ENCODE measurements at places on chromosomes 13 and 19.

GRCh38 chr13:79407349-79407979, 1.4 kb upstream of the RBM26 start:
- no peak for DNase-seq

- no peak for DNase-seq
Observed at GRCh38 chr19:16834747-16835146, 5.5 kb downstream of the SIN3B start.

- no peak for DNase-seq
Observed at GRCh38 chr13:95185851-95186250, 115.4 kb downstream of the ABCC4 start.

- DNase-seq, result no peak
Observed at GRCh38 chr13:42170029-42170428, 101.9 kb upstream of the AKAP11 start.

- no peak for DNase-seq
Observed at GRCh38 chr19:45529420-45529785, 22.1 kb downstream of the VASP start.

DNA sequence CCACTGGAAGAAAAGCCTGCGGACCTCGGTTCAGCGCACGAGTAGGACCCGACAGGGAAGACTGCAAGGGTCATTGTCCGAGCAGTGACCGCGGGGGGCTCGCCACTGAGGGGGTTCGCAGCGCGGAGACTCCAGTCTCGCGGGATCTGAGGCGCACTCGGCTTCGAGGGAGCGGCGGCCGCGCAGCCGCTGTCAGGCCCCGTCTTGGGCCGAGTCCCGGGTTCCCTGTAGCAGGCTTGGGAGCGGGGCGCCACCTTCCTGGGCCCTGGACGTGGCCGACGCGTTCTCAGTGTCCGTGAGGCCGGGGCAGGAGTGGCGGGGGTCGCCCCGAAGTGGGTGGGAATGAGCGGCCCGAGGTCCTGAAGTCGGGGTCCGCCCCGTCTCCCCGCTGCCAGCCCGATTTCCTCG, 474 bp upstream of the FAM174C start:
- DNase-seq, result peak; percentile 60

DNA sequence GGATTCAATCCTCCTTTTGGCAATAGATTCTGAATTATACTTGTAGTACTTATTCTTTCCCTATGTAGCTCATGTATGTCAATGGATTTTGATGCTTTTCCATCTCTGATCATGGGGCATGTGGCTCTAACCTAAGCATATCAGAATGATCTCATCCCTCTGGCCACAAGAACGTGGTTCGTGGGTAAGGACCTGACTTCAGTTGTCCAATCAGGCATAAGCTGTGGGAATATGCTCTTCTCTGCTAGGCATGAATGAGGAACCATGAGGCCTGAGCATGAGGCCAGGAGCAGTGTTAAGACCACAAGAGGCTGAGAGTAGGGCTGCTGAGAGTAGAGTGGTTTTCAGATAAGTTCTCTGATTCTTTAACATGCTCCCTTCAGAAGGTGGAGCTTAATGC, 292.4 kb upstream of the TSHZ3 start:
- no peak for DNase-seq

DNA sequence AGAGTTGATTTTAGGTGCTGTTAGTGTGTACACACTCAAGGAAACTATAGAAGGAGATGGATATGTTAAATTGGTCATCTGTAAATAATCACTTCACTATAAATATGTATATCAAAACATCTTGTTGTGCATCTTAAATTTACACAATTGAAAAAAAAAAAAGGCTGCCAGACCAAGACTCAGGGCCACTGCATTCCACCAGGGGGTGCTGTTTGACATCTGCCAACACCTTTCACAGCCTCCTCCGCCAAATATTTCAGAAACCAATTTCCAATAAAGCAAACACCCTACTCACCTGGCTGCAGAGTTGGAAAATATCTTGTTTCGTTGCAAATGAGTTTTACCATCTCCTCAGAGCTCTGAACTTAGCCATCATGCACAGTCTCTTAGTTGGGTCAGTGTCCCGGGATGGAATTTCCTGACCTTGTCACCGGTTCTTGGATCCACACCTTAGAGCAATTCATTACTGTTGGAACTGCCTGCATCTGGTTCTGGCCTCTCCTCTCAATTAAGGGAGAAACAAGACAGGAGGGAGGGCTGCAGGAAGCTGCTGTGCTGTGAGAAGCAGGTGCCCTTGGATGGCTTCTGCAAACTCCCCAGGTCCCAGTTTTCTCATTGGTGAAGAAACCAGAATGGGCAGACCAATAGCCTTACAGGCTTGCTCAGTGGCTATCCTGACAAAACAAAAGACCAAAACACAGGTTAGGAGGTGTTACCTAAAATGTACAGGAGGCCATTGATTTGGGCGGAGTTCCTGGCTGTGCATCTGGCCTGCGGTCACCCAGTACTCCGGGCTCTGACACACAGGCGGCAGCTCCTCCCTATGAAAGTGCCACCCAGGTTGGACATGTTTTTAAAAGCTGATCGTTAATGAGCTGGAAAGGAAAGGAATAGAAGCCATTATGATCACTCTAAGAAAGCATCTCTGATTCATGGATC, 746.6 kb downstream of the UQCRFS1 start:
- peak; percentile 76 for DNase-seq

DNA sequence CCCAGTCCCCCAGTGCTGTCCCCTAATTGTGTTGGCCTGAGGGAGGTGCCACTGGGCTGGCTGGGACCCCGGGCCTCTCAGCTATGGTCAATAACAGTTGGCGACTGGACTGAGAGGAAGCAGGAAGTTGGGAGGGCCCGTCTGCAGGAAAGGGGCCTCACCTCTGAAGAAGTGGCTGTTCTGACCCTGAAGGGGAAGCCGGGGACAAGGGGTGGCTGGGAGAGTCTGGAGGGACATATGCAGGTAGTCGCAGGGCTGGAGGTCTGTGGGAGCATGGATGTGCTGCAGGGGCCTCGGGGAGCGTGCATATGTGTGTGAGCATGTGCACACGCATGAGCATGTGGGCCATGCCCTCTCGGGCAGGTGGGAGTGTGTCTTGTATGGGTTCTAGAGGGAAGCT, 5.9 kb downstream of the PKN1 start:
- DNase-seq, result no peak

- DNase-seq, result no peak
Observed at GRCh38 chr13:98171900-98172589, 5.0 kb downstream of the RNF113B start.

DNA sequence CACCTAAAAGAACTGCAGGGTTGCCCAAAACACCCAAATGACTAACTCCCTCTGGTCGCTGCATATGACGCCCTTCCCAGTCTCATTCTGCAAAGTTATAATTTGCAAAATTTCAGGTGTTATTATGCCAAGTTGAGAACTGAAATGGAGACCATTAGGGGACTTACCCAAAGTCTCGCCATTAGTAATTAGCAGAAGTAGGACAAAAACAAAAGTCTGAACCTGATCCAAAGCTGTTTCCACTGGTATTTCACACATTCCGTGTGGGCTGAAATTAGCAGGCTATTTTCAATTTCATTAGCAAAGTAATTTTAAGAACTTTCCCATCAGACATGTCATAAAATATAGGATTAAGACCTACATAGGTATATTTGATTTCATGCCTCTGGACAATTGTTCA, 6.8 kb downstream of the RUBCNL start:
- DNase-seq, result no peak

DNA sequence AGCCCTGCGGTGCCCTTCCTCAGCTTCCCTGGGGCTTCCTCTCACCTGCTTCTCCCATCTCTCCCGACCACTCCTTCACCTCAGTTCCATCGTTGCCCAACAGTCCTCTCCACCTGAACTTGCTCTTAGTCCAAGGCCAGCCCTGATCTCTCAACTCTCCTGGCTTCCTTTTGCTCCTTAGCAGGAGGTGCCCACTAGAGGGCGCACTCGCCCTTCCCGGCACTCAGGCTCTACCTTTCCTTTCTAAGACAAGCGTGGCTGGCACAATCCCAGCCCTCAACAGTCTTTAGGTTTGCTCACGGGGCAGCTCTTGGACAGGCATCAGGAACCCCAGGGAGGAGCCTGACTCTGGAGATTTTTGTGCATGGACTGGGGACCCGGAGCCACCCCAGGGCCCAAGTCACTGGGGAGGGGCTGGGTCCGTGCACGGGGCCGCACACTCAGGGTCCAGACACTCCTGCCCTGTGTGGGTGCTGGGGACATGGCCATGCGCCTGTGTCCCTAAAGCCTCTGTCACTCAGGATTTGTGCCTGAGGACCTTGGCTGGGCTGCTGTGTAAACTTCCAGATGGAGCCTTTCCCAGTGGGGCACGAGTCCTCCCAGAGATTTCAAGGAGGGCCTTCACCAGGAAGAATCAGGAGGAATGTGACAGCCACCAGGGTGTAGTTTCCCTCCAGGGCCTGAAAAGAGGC, 12.1 kb upstream of the CEACAM8 start:
- DNase-seq, result peak; percentile 52

- DNase-seq, result no peak
Observed at GRCh38 chr19:11379857-11380350, 4.2 kb downstream of the EPOR start.

DNA sequence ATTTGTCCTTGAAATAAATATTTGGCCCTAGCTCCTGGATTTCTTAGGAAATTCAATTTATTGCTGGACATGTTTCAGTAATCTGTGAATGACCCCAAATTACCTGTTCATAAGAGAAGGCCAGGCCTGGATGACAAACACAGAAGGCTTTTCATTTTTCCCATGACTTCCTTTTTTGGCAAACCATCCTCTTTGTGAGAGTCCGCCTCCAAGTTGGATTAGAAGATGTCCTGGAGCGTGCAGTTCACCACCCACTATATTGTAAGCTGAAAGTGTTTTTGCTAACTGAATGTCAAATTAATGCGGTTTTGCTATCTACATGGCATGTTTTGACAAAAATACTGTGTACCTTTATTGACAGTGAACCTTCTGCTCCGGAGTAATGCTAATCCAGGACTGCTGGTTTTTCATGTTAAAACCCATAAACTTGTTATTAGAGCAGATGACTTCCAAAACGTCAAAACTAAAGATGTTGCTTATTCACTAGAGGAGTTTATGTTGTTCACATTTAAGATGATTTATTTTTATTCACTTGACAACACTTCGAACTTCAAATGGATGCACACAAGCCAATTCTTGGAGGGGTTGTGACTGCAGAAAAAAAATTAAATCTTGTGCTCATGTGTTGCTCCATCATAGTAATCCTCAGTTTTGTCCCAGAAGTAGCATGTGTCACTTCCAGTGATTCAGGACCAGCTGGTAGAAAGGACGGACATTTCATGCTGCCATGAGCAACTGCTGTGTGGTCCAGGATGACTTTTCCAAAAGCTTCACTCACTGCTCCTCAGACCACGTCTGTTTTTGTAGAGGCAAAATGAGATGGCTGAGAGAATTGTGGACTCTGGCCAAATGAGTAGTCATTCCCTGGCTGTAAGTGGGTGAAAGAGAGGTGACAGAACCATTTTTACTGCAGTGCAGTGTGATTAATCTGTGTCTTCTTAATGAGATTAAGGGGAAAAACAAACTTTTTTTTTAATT, 71.0 kb downstream of the ITGBL1 start:
- no peak for DNase-seq

DNA sequence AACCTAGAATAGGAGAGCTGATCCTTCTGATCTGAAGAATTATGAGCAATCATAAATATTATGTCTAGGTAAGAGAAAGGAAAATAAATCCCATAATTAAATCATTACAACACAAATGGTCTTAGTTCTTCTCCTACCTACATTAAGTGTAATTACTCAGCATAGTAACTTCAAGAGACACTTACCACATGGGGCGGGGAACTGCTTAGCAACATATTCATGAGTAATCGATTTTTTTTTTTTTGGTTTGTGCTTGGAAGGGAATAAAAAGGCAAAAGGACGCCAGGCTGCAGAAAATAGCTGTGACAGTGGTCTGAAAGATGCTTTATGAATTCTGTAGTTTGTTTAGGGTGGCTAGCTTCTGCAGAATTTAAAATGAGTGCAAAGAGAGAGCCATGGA, 103.3 kb upstream of the HTR2A start:
- no peak for DNase-seq

DNA sequence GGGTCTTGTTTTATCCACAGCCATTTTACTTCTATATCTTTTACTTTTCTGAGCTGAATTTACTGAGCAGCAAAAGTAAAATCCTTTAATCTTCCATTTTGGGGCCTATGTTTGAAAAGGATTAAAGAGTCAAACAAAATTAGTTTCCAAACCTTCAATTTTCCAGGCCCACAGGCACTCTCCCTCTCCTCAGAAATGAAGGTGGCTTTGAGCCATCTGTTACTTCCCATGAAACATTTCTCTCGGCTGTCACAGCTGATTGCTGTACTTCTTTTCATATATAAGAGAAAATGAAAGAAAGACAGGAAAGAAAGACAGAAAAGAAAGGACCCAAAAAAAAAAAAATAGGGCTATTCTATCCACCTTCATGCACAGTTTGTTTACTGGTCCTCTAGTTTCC, 194.9 kb downstream of the LACC1 start:
- DNase-seq, result no peak

DNA sequence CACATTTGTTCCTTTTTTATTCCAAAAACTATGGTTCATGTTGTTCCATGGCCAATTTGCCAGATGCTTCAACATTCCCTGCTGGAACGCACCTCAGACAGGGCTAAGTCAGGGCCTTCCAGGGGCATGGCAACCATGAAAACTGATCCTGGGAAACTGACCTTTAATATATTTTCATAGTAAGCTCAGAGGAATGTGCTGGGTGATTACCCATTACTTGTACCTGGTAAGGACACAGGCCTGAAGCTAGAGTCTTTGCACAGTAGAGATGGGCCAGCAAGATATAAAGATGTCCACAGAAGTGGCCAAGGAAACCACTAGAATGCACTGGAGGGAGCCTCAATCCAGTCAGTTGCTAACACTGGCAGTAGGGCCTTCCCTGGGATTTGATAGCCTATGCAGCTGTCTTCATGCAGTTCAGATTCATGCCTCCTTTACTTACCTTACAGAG, 353.1 kb downstream of the ENOX1 start:
- no peak for DNase-seq

DNA sequence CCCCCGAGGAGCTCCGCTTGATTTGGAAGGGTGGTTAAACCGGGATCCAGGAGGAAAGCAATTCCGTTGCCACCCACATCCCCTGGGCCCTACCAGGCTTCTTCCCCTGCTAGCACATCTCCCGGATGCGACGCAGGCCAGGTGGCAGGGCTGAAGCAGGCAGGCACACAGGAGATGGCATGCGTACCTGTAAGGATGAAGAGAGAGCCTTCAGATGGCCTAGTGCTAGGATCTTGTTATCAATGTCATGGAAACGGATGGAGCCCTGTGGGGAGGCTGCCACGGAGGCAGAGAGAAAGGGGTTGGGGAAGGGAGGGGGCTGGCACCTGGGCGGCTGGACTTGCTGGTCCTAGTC, 8.5 kb upstream of the SOX1 start:
- peak; percentile 53 for DNase-seq

DNA sequence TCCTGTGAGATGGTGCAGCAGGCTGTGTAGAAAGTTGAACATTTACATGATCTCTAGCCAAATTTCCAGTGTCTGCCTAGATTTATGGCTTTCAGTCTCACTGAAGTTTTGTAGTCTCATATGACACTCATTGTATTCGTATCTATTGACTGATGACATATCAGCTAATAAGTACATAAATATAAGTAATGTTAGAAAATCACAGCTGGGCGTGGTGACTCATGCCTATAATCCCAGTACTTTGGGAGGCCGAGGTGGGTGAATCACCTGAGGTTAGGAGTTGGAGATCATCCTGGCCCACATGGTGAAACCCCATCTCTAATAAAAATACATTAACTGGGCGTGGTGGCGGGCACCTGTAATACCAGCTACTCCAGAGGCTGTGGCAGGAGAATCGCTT, 54.7 kb upstream of the HTR2A start:
- DNase-seq, result no peak
